ENCODE measurements at places on chromosomes 7 and 10. TPM values are rescaled to one million over a fixed set of nuclear protein-coding genes. Genes with fewer than 3 reads are reported as not detected.

DNA sequence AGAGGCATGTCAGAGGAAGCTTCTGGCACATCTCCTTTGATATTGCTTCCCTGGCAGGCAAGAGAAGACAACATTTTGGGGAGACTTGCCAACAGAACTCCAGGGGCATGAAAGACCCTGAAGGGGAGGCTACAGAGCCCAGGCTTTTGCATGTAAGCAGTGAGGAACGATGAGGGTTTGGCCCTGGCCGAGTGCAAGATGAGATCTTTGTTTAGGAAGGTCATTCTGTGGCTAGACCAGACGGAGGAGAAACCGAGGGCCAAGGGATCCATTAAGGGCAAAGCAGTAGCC lies 3.8 kb downstream of the SVIL start:
- no peak for DNase-seq

- DNase-seq: no peak
Observed at GRCh38 chr7:119270644-119271043, 1002.3 kb upstream of the KCND2 start.

TWIST1 gene
- not detected for polyA plus RNA-seq

DNA sequence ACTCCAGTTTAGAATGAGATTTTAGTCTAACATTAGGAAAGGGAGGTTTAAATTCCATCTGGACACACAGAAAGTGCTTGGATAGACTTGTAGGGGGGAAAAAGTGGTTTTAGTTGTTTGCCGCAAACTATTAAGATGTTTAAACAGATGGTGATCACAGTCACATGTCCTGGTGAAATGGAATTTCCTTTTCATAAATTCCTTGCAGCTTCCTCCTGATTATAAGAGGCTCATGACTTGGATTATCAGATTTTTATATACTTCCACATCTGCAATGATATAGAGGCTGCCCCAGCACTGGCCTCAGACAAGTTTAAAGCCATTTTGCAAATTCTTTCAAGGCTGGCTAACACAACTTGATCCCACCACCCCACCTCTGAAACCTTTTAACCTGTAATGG lies 106.4 kb upstream of the ARMC3 start:
- DNase-seq: no peak

DNA sequence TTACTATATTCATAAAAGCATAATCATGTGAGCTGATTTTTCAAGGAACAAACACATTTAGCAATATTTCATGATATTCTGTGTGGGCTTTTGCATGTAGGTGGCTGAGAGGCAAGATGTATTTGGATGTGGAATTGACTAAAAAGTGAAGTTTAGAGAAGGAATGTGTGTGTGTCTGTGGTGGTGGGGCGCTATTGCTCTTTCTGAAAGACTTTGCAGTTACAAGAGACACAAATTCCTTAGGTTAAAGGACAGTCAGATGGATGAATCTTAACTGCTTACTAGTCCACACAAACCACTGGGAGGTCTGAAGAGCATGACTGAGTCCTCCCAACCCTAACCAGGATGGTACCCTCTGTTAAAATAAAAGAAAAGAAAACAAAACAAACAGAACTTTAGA lies 200.1 kb downstream of the SDHAF3 start:
- DNase-seq: no peak

DNA sequence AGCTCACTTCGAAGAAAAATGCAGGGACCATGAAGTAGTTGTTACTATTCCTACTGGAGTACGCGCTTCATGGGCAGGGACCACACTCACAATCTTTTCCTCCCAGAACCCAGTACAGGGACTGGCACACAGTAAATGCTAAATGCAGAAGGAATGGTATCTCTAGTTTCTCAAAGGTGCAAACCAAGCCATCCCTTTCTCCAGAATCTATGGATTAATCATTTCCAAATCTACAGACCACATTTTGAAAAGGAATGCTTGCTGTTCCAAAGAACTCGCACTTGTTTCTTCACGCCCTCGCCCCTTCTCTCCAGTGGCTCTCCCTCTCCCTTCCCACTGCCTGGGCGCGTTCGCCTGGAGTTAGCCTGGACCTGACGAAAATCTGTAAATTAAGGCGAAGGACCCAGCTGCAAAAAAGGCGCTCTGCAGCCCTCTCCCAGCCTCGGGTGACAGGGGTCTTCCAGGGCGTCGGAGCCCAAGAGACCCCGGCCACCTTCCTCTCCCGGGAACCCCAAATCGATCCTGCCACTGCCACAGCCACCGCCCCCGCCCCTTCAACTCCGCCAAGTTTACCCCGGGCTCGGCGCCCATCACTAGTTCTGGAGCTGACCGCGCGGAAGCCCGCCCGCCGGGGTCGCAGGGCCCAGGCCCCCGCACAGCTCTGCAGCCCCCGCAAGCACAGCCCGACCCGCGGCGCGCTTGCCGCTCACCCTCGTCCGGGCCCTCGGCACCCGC lies 527 bp downstream of the PDIA4 start:
- DNase-seq: no peak

VSTM2A gene
- polyA plus RNA-seq: not detected

HOXA2 gene
- not detected for polyA plus RNA-seq

PPP1R9A gene
- not detected for polyA plus RNA-seq

RBM20 gene
- 0.18 TPM for polyA plus RNA-seq

GRCh38 chr10:71736570-71736952 lies 17.0 kb upstream of the C10orf105 start:
- DNase-seq: no peak

SRRT gene
- polyA plus RNA-seq: 43.6 TPM

DNA sequence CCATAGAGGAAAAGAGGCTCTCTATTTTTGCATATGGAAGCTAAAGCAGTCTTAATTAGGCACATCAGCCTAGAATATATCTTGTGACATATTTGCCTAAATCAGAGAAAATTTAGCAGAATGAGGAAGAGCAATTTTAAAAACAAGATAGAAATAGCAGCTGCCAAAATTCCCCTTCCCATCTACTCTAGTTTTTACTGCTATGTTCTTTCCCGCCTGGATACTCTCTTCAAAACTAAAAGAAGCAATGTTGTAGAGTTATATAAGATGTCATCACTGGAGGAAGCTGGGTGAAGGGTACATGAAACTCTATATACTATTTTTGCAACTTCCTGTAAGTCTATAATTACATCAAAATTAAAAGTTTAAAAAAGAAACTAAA lies 87.0 kb downstream of the ARMH3 start:
- no peak for DNase-seq

GRCh38 chr7:141737118-141737835 lies 881 bp upstream of the SSBP1 start:
- DNase-seq: peak; percentile 16

CCZ1 gene
- polyA plus RNA-seq: 39.4 TPM

All from naive thymus-derived CD4-positive, alpha-beta T cell (primary cell).